ENCODE measurements at places on chromosomes 16 and 17.

DNA sequence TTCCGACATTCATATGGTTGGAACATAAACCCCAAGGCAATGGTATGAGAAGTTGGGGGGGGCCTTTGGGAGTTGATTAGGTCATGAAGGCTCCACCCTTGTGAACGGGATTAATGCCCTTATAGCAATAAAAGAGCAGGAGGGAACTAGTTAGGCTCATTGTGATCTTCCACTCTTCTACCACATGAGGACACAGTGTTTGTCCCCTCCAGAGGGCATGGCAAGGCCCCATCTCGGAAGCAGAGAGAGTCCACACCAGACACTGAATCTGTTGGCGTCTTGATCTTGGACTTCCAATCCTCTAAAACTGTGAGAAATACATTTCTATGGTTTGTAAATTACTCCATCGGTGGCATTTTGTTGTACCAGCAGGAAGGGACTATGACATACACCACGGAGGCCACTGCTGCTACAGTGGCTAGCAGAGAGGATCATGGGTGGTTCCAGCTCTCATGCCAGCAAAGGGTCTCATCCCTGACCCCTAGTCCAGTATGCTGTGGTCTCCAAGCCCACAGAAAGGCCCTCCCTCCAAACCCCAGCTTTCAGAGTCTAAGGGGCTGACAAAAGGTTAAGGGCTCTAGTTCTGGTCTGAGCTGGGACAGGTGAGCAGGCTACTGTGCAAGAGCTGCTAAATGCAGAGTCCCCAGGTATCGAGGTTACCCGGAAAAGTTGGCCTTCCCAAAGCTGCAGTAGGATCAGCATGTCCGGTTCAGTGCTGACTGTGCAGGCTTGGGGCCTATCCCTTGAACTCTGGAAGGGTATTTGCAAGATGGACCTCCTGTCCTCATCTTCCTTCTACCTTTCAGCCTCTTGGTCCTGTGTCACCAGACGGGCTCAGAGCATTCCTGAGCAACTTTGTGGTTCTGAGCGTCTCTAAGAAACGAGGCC lies 12.2 kb downstream of the CCR7 start:
- DNase-seq: no peak

DNA sequence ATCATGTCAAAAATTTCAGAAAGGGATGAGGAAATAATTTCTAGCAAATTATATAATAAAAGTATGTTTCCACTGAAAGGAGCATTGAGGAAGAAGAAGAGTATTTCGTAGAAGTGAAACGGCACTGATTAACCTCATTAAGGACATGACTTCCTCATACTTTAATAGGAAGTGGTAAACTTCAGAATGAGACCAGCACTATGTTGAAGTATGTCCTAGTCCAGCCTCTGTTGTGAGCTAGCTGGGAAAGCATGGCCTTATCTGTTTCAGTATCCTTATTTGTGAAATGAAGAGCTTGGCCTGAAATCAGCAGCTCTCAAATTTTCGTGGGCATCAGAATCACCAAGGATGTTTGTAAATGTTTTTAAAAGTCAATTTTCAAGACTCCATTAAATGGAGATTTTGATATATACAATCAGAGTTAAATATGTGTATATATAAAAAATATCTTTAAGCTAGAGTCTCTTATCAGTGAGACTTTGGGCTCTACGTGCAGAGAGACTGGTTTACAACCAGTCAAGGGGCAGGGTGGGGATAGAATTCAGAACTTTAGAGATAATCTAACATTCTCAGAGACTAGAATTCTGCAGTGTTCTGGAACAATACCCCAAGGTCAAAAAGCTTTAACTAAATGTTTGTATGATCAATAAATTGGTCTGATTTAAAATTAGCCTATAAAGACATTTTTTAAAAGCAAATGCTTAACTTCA lies 365.4 kb downstream of the CDH13 start:
- no peak for DNase-seq

- no peak for DNase-seq
These were observed 32.4 kb upstream of the NF1 start for GRCh38 chr17:31062346-31062745.

- peak; percentile 31 for DNase-seq
These were observed 64.5 kb upstream of the RBFOX1 start for GRCh38 chr16:7268182-7268581.

DNA sequence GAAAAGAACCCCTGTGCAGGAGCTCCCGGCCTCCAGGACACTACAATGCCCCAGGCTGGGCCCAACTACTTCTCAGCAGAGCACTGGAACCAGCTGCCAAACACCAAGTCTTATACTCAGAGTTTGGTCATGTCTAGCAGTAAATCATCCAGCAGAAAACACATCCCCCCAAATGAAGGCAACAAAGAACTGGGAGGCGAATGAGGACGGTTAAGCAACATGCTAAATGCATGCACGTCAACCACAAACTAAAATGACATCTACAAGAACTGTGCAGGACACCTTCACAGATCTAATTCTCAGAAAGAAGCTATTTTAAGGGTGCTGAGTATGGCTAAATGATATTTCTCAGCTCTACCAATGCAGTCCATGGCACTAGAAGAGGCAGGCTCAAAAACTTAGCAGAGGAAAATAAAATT lies 7.6 kb upstream of the IRX5 start:
- no peak for DNase-seq

DNA sequence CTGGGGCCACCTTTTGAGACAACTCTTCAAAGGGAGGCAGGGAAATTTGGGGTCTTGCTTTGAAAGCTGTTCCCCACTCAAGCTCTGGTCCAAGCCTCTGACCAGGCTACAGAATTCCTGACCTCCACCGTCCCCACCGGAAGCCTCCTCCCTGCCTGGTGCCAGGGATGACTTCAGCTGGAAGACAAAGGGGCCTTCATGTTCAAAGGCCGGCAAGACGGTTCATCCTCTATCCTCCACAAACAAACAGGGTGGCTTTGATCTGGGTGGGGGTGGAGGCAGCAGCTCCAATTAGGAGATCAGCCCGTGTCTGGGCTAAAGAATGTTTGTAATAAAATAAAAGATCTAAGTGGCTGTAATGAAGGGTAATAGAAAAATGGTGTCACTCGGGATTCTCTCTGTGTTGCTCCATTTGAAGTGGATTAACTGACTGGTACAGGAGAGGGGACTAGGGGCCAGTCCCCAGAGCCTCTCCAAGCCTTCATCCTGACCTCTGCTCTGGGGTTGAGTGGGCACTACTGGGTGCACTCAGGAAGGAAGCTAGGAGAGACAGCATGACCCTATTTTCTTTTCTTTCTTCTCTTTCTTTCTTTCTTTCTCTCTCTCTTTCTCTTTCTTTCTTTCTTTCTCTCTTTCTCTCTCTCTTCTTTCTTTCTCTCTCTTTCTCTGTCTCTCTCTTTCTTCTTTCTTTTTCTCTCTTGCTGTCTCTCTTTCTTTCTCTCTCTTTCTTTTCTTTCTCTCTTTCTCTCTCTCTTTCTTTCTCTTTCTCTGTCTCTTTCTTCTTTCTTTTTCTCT lies 27.5 kb upstream of the NKD1 start:
- DNase-seq: peak; percentile 89

DNA sequence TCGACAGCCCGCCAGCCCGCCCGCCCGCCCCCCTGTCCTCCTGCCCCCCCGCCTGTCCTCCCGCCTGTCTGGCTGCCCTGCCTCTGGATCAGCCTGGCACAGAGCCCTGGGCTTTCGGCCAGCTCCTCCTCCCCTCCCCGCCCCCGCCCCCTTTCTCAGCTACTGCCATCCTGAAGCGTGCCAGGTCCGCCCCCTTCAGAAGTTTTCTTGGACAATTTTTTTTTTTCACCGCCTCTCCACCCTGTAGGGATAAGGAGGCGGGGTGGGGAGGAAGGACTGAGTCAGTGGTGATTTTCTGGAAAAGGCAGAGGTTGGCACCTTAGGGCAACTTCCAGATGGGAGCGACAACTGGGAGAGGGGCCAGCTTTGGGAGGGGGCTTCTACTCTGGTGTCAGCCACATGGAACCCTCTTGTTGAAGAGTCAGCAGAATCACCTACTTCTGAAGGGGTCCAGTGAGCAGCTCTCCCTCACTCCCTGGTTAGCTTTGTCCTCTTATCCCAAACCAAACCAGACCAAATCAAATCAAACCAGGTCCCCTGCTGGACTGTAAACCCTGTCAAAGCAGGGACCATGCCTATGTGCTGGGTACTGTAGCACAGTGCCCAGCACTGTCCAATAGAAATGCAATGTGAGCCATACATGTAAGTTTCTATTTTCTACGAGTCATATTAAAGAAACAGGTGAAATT lies 19.7 kb downstream of the IGF2BP1 start:
- no peak for DNase-seq

DNA sequence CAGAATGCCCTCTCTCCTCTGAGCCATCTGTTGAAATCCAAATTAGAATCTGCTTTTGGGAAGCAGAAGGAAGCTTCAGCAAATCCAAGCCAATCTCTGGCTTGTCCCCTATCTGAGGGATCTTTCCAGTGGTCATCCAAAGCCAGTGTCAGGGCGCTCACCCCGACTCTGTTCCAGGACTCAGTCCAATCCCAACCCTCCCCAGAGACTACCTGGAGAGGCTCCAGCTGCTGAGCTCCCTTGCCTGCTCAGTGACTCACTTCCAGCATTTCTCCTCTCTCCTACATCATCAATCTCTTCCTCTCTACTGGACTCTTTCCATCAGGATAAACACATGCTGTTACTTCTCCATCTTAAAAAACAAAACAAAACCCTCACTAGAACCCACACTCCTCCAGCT lies 2.4 kb downstream of the MATCAP1 start:
- no peak for DNase-seq

DNA sequence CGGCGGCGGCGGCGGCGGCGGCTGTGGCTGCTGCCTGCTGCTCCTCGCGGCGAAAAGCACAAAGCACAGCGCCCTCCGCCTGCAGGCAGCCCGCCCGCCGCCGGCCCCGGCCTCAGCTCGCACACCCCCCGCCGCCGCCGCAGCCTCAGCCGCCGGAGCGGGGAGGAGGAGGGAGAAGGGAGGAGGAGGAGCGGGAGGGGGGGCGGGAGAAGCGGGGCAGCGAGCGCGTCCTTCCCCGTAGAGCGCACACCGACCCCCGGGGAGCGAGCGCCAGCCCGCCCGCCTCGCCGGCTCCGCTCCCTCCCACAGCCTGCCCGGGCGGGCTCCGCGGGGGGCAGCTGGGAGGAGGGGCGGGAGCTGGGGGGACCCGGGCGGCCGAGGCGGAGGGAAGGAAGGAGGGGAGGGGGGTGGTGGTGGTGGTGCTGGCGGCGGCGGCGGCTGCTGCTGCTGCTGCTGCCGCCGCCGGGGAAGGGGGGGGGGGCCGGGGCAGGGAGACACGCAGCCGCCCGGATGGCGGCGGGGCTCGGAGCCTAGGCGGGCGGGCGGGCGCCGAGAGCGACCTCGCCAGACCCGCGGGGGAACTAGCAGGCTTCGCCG lies at the start of gene UBTF:
TSS of gene UBTF (minus strand) at position 60 of the 597 bp plus-strand sequence. CDS start 1,446 bp downstream, outside the sequence.
- DNase-seq: peak; percentile 80
